ENCODE measurements at places on chromosomes 11 and 22.

DNA sequence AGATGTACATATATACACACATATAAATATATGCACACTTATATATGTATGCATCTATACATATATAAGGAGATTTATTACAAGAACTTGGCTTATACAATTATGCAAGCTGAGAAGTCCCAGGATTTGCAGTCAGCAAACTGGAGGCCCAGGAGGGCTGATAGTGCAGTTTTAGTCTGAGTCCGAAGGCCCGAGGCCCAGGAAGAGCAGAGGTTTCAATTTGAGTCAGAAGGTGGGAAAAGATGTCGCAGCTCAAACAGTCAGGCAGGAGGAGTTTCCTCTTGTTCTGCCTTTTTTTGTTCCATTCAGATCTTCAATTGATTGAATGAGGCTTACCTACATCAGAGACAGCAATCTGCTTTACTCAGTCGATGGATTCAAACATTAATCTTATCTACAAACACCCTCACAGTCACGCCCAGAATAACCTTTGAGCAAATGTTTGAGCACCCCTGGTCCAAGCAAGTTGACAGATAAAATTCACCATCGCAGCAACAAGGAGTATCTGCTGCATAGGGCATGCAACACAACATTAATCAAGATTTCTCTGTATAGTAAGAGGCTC, 4.0 kb upstream of the SGSM1 start:
- DNase-seq, result no peak

DNA sequence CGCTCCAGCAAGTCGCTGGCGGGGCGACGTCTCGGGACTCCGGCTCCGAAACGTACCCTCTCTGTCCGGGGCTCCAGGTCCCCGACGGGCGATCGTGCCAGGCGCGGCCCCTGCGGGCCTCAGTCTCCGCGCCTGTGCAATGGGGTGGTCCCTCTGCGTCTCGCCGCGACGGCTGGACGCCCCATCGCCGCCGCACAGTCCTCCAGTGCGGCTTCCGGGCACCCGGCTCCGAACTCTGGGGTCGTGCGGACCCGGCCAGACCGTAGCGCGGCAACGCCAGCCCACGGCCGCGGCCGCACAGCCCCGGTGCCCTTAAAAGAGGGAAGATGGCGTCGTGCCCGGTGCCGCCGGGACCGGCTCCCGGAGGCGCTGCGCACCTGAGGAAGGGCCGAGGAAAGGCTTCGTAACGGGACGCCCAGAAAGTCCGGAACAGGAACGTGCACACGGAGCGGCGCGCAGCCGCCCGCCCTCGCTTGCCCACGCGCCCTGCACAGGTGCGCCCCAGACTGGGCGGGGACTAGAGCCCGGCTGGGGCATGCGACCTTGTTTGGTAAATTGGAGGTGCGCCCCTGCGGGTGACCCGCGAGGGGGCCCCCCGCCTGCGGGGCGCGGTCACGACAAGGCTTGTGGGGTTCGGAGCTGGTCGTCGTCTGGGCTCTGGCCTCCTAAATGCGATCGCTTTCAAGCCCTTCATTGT, 525 bp downstream of the BIK start:
- peak; percentile 58 for DNase-seq

- no peak for DNase-seq
These were observed 74.7 kb upstream of the RRM1 start for GRCh38 chr11:4019891-4020290.

DNA sequence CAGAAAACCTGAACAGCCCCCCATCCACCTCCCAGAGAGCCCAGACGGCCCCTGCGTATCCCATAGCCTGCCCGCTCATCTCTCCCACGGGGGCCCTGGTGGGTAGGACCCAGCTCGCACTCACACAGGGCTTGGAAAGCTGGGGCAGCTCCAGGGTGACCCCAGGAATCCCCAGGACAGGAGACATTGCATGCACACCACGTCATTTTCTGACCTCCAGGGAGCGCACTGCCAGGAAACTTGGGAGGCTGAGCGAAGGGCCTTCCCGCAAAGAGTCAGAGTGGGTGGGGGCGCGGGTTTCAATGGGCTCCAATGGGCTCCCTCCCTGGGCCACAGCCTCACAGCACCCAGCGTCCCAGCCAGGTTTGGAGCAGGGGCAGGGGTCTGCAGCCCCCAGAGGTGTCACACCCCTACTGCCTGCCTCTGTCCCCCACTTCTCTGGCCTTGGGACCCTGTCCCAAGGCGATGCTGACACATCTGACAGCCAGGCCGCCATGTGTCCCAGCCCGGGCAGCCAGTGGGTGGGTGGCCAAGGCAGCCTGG, 8.2 kb upstream of the SYT8 start:
- peak; percentile 75 for DNase-seq

- no peak for DNase-seq
These were observed 50.2 kb upstream of the SPATA19 start for GRCh38 chr11:133895551-133895950.

DNA sequence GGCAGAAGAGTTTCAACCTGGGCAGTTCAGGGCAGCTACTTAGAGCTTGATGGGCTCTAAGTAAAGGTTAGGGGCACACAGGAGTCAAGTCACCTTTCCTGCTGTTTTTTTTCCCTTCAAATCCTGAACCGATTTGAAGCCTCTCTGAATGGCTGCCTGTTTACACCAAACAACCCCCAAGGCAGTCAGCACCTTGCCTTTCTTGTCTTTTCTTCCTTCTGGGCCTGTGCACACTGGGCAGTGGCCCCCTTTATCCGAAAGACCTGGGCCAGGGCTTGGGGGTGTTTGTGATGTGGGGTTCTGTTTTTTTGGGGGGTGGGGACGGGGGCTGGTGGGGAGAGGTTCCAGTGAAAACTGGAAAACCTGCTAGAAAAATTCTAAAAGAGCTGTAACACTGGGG, 4.3 kb downstream of the RSPH14 start:
- DNase-seq, result no peak

- DNase-seq, result no peak
These were observed 132.7 kb downstream of the CASP12 start for GRCh38 chr11:104765401-104766095.

- peak; percentile 67 for DNase-seq
These were observed 3.8 kb downstream of the APOL3 start for GRCh38 chr22:36156515-36157419.

DNA sequence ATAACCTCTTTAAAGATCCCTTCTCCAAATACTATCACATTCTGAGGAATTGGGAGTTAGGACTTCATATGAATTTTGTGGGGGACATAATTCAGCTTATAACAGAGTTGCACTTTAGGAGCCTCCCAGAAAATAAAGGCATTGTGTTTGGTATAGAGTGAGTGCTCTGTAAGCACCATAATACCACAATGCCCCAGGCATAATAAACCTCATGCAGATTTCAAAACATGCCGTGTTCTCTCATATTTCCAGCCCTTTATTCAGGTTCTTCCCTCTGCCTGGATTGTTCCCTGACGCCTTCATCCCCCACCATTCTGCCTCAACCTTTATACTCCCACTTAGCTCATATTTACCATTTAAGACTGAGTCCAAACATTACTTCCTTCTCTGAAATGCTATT, 398.8 kb upstream of the FAT3 start:
- no peak for DNase-seq

- no peak for DNase-seq
These were observed 383 bp upstream of the TMEM223 start for GRCh38 chr11:62792202-62792575.

- no peak for DNase-seq
These were observed 9.6 kb downstream of the RCN1 start for GRCh38 chr11:32100495-32100894.

GRCh38 chr11:124517314-124517713, 26.1 kb downstream of the OR8B12 start:
- no peak for DNase-seq

GRCh38 chr11:93573184-93573583, 30.0 kb upstream of the SMCO4 start:
- DNase-seq, result no peak

- DNase-seq, result no peak
These were observed 1085.9 kb downstream of the TBC1D22A start for GRCh38 chr22:47848184-47848920.

DNA sequence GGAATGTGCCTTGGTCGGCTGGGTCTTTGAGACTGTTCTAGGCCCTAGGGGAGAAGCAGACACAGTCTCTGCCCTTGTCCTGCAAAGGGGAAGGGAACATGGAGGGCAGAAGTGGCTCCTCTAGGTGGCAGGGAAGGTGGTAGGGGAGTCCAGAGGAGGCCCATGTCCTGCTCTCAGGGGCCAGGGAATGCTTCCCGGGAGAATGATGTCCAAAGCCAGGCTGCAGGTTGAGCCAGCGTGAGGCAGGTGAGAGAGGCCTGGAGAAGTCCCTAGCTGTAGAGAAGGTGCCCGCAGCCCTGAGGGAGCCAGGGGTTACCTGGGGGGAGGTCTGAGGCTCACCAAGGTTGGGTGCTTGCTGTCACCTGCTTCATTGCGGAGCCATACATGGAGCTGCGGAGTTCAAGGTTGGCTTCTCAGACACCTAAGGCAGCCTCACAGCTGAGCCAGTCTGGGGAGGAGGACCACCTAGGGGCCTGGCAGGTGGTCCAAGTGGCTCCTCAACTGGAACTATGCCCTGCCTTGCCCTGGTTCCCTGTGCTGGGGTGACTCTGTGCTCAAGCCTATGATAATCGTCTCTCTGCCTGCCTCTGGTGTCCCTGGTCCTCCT, 46.1 kb downstream of the SMIM38 start:
- DNase-seq, result no peak

DNA sequence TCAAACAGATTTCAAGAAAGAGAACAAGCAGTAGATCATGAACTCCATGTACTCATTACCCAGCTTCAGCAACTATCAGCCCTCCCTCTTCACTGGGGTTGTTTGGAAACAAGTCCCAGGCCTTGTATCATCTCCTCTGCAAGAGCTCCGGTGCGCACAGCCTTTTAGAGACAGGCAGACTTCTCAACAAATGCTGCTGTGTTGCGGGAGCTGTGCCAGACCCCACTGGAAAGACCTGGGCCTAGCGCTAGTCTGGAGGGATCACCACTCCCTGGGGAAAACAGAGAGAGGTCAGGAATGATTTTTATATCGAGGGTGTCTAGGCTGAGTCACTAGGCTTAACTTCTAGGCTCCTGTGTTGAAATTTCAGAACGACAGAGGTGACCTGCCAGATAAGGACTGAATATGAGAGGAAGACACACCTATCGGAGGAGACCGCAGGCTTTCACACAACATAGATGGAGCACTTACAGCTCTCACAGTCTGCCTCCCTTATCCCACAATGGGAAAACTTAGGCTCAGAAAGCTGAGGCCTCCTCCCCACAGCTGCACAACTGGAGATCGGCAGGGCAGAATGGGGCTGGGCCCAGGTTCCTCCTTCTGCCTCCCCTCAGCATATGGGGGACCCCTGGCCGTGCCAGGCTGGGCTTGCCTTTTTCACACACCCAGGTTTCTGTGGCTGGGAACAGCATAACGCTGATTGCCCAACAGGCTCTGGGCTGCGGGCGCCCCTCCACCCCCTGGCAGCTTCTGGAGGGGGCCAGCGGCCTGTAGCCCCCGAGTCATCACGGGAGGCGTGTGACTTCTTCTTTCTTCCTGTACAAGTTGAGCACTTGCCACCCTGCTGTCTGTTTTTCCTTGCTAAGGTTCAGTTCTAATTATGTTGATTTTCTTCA, 86.0 kb downstream of the PKNOX2 start:
- no peak for DNase-seq

- no peak for DNase-seq
These were observed 3.4 kb upstream of the TAB1 start for GRCh38 chr22:39395936-39396796.

- DNase-seq, result no peak
These were observed 16.9 kb upstream of the RELT start for GRCh38 chr11:73359341-73359740.

- DNase-seq, result no peak
These were observed at the start of gene HOATZ for GRCh38 chr11:111514216-111515031. TSS of gene HOATZ (plus strand) at chr11:111514778. CDS start at chr11:111514785, 7 bp downstream.

GRCh38 chr11:105109855-105110687, 29.5 kb downstream of the CARD18 start:
- no peak for DNase-seq

DNA sequence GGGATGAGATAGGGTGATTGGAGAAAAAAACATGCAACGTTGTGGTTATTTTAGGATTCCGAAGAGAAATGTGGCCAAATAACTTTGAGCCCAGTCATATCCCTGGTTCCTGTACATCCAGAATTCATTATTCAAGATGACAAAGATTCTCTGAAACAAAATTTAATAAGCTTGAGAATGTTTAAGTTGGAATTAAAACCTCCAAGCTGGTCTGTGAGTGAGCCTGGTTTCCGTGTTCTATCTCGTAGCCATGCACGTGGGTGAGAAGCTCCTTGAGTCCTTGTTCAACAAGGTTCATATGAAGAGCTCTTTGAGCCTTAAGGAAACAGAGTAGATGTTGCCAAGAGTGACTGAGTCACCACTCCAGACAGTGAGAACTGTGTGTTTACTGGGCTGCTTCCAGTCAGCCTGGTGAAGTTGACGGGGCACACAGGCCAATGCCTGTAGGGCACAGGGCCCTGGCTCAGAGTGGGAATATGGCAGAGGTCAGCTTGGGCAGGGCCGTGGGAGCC, 206.5 kb downstream of the NAV2 start:
- DNase-seq, result peak; percentile 58

DNA sequence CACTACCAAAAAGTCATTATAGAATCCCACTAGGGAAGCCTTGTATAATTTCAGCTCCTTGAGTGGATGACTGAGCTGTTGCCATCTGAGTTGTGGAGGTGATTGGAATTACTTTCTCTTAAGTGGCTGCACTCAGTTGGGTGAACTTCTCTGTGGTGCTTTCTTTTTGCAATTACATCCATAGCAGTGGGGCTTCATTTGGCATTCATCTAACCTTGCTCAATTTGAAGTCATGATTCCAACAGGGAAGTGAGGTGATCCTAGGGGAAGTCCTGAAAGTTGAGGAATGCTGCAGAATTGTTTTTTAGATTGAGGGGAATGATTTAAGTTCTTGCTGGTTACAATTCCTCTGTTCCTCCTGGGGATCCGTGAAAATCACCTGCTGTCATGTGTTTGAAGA, 39.6 kb downstream of the ARHGAP42 start:
- DNase-seq, result no peak

DNA sequence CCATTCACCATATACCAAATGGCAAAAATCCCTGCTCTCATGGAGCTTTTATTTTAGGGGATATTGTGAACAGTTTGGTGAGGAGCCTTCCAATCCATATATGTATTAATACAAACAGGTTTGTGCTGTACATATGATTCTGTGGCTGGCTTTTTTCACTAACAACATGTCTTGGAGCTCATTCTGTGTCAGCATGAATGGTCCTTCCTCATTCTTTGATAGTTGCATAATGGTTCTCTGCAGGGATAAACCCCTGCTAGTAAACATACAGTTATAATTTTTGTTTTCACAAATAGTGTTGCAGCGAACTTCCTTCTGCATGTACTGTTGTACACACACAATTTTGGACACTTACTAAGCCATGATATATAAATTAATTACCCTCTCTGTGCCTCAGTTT, 8.3 kb downstream of the PRR5L start:
- DNase-seq, result no peak

- no peak for DNase-seq
These were observed 234.1 kb downstream of the BUD13 start for GRCh38 chr11:116538677-116539076.

- DNase-seq, result peak; percentile 54
These were observed 580 bp downstream of the DTX4 start for GRCh38 chr11:59172345-59173079.

GRCh38 chr22:23306438-23306921, 126.2 kb downstream of the BCR start:
- no peak for DNase-seq
